Esophagus squamous epithelium (tissue), 5 donors: ENCODE measurements at places on chromosomes 16 and 17.

DNA sequence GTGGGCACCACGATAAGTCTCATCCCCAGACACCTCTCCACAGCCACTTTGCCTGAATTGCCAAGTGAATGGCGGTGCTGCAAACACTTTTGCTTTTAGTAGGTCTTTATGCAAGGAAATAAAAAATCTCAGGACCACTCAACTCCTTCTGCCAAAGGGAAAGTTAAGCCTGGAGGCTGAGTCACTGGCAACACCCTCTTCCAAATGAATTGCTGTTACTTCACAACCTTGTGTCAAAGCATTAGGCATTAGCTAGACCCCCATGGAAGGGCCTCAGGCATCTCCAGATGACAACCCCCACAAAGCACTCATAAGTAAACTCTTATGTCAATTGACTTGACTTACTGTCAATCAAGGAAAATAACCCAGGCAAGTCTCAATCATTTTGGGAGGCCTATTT lies 43.0 kb downstream of the RNF112 start:
- DNase-seq, result no peak

DNA sequence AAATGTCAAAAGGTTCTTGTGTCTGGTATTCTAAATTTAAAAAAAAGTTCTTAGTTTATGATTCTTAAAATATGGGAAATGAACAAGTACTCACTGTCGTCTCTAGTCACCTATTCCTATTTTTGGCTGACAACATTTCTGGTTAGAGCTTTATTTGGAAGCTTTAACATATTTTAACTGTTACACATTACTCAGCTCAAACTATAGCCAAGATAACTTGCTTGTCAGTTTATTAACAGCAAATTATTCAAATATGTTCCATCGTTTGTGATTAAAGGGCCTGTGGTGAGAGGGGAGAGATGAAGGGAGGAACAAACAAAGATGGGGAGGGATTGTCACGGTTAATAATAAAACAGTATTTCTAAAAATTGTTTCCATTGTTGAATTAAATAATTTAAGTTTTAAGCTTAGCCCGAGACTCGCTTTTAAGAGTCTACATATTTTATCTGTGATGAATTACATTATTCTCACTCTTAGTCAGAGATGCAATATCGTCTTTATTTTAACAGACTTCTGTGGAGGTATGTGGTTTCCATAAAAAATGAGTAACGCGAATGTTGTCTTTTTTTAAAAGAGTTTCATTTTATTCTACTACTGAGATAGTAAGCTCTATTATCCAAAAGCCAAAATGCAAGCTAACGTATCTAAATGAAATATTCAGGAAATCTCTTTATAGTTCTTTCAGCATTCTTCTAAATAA lies 321.9 kb upstream of the PMFBP1 start:
- no peak for DNase-seq

DNA sequence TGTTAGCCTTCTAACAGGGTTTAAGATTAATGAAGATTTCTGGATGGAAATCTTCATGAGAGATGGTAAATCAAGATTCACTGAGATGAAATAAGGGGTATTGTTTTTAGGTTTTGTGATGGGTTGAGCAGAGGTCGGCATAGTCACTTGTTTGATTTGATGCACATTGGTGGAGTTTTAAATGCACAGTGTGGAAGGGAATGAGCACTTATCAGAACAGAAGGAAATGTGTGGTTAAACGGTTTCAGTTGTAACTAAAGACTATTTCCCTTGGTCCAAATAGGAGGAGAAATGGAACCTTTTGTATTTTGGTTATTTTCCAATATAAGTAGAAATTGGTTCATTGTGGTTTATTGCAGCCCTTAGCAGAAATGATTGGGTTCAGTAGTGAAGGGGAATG lies 34.1 kb downstream of the CBFB start:
- DNase-seq, result no peak

- no peak for DNase-seq
Measured at GRCh38 chr17:74842599-74843351, 16.9 kb downstream of the GRIN2C start.

DNA sequence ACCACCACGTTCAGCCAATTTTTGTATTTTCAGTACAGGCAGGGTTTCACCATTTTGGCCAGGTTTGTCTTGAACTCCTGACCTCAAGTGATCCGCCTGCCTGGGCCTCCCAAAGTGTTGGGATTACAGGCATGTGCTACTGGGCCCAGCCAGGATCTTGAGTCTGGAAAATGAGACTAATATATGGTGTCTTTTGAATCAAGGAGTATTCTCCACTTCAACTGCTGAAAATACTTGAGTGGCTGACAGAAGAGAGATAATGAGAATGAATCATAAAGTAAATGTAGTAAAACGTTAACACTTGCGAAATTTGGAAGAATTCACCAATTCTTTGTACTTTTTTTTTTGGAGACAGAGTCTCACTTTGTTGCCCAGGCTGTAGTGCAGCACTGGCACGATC lies 16.6 kb downstream of the SMYD4 start:
- DNase-seq, result no peak

GRCh38 chr16:78552716-78553115 lies 453.3 kb downstream of the WWOX start:
- DNase-seq, result no peak

GRCh38 chr17:3527896-3528295 lies 29.7 kb downstream of the TRPV3 start:
- no peak for DNase-seq

DNA sequence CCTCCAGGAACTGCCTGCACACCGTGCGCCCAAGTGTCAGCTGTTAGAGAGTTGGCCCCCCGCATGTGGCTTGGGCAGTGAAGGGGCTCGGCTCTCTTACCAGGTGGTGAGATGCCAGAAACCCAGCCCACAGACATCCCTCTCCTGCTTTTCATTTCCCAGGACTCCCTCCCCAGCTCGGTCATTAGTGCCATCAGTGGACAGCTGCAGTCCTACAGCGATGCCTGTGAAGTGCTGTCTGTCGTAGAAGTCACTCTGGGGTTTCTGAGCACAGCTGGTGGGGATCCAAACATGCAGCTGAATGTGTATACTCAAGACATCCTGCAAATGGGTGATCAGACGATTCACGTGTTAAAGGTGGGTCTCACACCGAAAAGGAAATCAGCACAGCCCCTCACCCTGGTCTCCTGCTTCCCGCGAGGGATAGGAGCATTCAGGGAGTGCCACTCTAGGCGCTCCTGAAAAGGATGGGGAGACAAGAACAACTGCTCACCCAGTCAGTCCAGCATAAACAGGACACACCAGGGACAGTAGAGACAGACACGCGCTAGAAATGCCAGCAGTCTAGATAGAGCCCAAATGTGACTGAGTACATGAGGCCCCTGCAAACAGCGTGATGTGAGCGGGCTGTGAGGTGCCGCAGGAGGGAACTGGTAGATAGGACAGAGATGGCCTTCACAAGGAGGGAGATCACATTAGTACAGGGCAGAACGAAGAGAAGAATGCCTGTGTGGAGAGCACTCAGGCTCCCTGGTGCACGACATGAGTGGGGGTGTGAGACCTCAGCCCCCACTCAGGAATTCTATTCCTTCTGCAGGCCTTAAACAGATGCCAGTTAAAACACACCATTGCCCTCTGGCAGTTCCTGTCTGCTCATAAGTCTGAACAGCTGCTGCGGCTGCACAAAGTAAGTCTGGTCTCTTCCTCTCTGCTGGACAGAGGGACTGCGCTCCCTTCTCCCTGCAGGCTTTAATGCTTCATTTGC lies 25.7 kb upstream of the ENDOV start:
- DNase-seq, result no peak

- no peak for DNase-seq
Measured at GRCh38 chr17:78038748-78039288, 80.3 kb downstream of the TNRC6C start.

GRCh38 chr17:64425191-64425590 lies 23.7 kb upstream of the MILR1 start:
- DNase-seq, result no peak
